ENCODE measurements at places on chromosomes 7 and 10.

GRCh38 chr10:58661336-58661735 lies 148.7 kb downstream of the BICC1 start:
- no peak for DNase-seq

DNA sequence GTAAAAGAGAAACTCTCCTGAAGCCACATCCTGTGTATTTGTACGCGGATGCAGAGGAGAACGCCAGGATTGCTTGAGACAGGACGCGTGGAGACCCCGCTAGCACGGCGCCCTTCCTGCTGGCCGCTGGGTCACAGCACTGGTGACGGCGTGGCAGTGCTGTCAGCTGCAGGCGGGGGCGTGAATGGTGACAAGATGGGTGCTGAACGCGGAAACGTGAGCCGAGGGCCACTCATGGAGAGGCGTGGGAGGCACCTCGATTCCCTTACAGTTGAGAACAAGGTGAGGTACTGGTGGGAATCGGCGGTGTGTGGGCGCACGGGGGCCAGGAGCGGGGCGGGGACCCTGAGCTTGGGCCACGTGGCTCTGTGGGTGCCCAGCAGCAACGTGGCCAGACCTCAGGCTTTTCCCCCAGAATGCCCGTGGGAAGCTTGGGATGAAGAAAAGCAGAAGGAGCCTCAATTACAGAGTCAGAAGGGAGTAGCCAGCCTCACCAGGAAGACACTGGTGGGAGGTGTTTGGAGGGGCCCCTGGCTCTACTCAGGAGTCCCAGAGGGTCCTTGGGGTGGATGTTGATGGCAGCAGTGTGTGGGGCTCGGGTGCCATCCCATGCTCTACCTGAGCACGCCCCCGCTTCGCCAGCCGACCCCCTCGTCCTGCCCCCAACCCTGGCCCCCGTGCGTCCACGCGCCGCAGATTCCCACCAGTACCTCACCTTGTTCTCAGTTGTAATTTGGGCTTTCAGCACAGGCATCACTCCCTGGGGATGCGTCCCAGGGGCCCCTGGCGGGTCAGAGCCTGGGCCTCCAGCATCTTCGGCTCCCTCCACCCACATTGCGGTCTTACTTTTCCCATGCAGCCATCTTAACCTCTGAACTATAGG lies 208.4 kb upstream of the TCERG1L start:
- no peak for DNase-seq

GRCh38 chr7:2192831-2193534 lies 39.8 kb downstream of the MAD1L1 start:
- DNase-seq: no peak

GRCh38 chr10:71742301-71743088 lies 22.9 kb upstream of the C10orf105 start:
- peak; percentile 56 for DNase-seq

- DNase-seq: peak; percentile 45
Measured at GRCh38 chr10:29736366-29737073, 101.7 kb upstream of the SVIL start.

DNA sequence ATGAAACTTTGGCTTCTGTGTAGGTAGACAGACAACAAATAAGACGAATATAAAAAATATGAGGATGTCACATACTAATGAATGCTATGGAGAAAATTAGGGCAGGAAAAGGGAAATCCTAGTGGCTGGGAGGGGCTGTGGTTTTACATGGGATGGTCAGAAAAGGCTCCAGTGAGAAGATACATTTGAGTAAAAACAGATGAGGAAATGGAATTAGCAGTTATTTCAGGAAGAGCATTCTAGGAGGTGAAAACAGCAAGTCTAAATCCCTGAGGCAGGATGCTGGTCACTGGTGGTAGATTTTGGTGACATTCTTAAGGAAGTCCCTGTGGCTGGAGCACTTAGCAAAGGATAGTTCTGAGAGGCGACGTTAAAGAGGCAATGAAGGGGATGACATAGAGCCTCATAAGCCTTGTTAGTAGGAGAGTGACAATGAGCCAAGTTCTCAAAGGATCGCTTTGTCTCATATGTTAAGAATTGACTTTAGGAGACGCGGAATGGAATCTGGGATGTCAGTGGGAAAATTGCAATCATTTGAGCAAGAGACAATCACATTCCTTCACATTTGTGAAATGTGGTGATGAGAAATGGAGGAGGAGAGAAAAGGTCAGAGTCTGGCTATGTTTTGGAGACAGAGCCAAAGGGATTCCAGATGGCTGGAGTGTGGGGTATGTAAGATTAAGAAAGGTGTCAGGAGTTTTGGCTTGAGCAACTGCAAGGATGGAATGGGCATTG lies 384.7 kb upstream of the FZD8 start:
- no peak for DNase-seq

DNA sequence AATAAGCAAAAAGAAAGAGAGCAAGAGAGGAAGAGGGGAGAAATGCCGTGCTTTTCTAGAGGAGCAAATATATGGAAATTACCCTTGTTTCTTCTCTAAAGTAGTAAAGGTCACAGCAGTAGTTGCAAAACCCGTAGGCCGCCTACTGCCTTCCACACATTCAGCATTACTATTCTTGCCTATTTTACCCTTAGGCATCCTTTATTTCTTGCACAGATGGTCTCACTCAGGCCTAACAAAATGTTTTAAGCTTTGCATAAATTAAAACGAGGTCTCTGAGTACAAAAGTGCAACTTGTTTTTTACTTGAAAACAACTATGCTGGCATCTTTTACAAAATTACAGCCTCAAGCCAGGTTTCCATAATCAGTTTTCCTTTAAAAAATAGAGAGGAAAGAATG lies 644.6 kb downstream of the AUTS2 start:
- no peak for DNase-seq

DNA sequence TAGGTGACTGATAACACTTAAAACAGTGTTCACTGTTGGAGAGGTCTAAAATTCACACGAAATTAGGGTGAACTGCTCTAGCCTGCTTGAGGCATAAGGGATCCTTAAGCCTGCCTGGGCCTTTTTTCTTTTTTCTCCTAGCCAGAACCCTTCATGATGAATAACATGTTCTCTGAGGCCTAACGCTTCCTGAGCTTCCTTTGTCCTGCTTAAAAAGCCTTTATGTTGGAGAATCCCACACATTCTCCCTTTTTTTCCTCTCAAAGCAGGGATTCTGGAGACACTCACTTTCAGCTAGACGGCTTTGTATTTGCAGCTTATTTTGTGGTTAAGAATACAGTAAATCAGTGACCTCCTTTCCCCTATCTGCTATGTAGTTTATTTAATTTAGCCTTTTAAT lies 354.7 kb upstream of the PHF14 start:
- no peak for DNase-seq

GRCh38 chr7:81934596-81935301 lies 164.9 kb upstream of the HGF start:
- DNase-seq: no peak

DNA sequence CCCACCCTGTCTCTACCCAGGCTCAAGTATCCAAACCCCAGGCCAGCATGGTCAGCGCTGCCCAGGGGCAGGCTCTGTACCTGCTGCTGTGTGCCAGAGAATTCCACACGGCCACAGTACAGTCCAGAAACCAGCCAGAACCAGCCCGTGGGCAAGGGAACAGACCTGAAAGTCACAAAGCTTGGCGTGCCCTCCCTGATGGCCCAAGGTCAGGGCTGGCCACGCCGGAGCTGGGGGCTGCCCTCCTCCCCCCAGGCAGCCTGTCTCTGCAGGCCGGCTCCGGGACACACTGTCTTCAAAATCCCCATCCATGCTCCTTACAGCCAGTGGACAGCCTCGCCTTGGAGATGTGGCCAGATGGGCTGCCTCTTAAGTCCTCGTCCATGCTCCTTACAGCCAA lies 78.4 kb downstream of the CTBP2 start:
- DNase-seq: no peak

Measured in CD8-positive, alpha-beta memory T cell (primary cell).